ENCODE measurements at places on chromosomes 6 and 20.

GRCh38 chr6:80742481-80742880 is 636.0 kb downstream of the BCKDHB start:
- DNase-seq, result no peak

DNA sequence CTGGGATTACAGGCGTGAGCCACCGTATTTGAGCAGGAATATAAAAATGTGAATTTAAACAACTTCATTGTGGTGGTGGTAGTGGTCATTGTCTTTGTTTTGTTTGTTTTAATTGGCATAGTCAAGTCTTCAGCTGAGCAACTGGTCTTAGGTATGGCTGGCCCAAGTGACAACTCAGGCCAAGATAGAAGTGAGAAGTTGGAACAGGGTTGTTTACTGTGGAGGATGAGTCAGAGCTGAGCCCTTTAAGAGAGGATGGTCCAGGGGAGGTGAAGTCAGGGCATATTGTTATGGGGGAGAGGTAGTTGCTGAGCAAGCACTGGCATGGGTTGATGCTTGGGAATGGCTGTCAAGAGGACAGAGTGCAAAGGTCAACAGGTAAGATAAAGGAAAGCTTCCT is 308.2 kb downstream of the FARS2 start:
- no peak for DNase-seq

- DNase-seq, result no peak
Measured at GRCh38 chr6:38364775-38365174, 275.0 kb downstream of the BTBD9 start.

DNA sequence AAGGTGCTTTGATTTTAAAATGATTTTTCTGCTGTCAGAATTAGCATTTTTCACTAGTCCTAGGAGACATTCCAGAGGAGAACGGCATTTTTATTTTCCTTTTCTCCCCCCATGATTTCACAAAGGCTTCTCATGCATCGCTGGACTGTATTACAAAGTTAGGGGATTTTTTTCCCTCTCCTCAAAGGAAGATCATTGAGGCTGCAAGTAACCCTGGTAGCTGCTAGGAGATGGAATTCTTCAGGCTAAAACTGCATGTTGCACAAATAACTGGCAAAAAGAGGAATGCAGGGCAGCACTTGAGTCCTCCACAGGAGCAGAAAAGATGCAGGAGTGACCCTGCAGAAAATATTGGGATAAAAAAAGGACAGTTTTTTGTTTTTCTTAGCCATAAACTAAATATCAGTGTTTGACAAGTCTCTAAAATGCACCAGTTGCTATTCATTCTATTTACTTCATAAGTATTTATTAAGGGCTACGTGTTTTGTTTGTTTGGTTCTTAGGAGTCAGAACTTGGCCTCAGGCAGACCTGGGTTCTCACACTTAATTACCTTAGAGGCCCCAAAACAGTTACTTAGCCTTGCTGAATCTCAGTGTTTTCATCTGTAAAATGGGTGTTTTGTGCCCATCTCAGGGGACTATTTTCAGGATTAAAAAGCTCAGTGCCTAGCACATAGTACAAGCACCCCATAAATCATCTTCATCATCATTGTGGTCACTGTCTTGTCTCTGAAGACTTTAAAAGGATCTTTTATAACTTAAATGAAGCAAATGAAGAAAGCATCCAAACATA is 144.5 kb upstream of the ID4 start:
- no peak for DNase-seq

- DNase-seq, result no peak
Measured at GRCh38 chr6:159880412-159880975, 10.3 kb upstream of the MAS1 start.

GRCh38 chr6:170043150-170043819 is 247.6 kb downstream of the DLL1 start:
- DNase-seq, result no peak

DNA sequence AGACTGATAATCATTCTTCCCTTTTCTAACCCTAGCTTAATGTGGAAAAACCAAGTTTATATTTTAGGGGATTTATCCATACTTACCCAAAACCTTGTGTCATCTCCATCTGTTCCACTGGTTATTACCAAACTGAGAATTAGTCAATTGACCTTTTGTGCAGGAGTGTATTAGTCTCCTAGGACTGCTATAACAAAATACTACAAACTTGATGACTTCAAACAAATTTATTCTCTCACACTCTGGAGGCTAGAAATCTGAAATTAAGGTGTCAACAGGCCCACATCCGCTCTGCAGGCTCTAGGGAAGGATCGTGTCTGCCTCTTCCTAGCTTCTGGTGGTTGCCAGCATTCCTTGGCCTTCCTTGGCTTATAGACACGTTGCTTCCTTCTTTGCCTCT is 12.7 kb upstream of the GMDS start:
- DNase-seq, result no peak

DNA sequence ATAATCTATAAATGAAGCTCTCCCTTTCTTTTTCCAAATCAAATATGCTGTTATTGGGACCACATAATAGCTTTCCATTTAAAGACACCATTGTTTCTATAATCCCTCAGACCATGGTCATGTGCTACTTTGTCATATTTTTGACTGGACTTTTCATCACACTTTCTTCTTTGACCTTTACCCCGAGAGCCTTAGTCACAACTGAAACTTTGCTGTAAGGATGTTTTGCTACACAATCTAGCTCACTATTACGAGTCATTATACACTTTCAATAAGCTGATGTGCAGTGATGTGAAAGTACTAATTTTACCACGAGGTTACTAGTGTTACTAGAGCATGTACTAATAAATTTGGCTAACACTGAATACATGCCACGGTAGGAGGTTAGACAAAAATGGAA is 367.2 kb upstream of the RUNX2 start:
- no peak for DNase-seq

- DNase-seq, result no peak
Measured at GRCh38 chr6:95587989-95588388, 10.7 kb downstream of the MANEA start.

- no peak for DNase-seq
Measured at GRCh38 chr20:17643531-17644188, 38.4 kb downstream of the RRBP1 start.

- DNase-seq, result no peak
Measured at GRCh38 chr6:148074738-148075137, 267.9 kb upstream of the SASH1 start.

GRCh38 chr6:12014027-12014872 is 2.1 kb downstream of the HIVEP1 start:
- no peak for DNase-seq

- DNase-seq, result no peak
Measured at GRCh38 chr6:79034865-79035264, 43.2 kb downstream of the PHIP start.

GRCh38 chr6:170134031-170134470 is 156.8 kb downstream of the DLL1 start:
- no peak for DNase-seq

DNA sequence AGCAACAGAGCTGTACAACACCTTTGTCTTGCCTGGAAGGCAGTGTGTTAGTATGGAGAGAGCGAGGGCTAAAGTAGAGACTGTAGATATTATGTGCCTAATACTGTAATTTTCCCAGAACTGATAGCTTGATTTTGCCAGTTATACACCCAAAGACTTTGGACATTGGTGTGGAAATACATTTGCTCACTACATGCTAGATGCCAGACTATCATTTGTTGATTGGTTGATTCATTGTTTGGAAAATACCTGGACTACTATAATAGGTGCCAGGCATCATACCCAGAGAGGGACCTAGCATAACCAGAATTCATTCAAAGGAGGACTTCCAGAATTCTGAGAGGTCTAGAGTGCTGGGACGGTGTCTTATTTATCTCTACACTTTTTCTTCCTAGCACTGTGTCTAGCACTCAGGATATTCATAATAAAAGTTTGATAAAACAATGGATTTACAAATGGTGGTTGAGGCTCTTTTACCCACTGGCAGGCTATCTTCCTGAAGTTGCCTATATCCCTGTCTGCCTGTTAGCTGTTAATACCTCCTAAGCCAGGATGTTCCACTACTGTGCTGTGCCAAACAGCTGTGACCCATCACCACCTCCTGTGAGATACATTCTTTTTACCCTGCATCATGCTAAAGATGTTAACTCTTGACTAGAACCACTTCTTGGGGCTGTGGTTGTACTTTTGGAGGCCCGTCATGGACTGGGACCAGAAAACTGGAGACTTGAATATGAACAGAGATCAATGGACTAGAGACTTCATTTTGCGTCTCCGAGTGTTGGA is 72.2 kb upstream of the FUCA2 start:
- no peak for DNase-seq

DNA sequence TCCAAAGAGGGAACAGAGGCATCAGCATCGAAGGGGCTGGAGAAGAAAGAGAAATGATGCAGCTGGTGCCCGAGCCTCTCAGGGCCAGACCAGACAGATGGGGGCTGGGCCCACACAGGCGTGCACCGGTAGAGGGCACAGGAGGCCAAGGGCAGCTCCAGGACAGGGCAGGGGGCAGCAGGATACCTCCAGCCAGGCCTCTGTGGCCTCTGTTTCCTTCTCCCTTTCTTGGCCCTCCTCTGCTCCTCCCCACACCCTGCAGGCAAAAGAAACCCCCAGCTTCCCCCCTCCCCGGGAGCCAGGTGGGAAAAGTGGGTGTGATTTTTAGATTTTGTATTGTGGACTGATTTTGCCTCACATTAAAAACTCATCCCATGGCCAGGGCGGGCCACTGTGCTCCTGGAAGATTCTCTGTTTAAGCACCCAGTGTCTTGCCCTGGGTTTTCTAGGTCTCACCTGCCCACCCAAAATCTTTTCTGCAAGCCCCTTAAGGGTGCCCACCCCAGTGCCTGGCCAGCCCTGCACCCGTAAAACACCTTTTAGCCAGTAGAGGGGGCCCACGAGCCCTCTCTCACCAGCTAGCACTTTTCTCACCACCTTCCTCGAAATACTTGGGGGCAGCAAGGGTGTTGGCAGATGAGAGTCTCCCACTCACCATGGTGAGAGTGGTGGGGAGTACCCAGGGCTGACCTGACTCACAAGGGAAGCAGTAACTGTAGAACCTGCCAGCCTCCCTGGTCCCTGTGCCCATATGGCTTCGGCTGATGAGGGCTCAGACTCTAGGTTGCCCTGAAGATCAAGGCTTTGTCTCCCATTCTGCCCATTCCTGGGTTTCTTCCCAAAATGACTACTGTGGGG is 35.7 kb upstream of the ID1 start:
- DNase-seq, result peak; percentile 69

- no peak for DNase-seq
Measured at GRCh38 chr6:84772428-84773132, 8.2 kb upstream of the TBX18 start.

- DNase-seq, result peak; percentile 34
Measured at GRCh38 chr6:7978736-7979135, 68.1 kb upstream of the TXNDC5 start.

- no peak for DNase-seq
Measured at GRCh38 chr6:80185492-80185891, 79.0 kb downstream of the BCKDHB start.

DNA sequence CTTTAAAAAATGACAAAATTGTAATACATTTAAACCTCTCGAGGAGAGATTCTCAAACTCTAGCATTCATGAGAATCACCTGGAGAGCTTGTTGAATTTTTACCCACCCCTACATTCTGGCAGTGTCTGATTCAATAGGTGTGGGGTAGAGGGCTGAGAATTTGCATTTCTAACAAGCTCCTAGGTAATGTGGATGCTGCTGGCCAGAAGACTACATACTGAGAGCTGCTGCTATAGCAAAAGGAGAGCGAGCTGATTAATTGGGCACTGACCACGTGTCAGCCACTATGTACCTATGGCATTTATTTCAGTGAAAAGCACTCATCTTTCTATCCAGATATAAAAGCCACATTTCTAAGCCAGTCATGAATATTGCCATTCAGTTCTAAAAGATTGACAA is 169.0 kb upstream of the NRSN1 start:
- no peak for DNase-seq

GRCh38 chr20:48635791-48636267 is 192.0 kb downstream of the PREX1 start:
- peak; percentile 92 for DNase-seq

GRCh38 chr20:25223765-25224720 is 23.8 kb upstream of the PYGB start:
- no peak for DNase-seq

DNA sequence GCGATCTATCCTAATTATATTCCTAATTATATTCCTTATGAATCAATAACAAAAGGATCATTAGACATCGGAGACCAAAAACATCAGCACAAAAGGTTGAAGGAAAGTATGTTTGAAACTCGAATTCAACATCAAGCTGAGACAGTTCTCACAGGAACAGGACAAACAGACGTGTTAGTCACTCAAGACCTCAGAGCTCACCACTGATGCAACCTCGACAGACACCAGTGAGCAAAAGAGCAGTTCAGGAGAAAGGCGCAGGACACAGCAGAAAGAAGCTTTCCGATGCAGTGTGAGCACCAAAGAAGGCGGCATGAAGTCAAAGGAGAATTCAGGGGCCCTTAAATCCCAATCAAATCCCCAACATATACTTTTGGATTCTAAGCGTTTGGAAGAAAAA is 6.3 kb upstream of the RAMACL start:
- no peak for DNase-seq

- DNase-seq, result no peak
Measured at GRCh38 chr6:26257272-26257671, 107.7 kb upstream of the BTN3A2 start.

GRCh38 chr6:3623451-3624249 is 127.9 kb downstream of the PXDC1 start:
- no peak for DNase-seq

- peak; percentile 76 for DNase-seq
Measured at GRCh38 chr6:1624058-1624850, 14.5 kb downstream of the FOXC1 start.

DNA sequence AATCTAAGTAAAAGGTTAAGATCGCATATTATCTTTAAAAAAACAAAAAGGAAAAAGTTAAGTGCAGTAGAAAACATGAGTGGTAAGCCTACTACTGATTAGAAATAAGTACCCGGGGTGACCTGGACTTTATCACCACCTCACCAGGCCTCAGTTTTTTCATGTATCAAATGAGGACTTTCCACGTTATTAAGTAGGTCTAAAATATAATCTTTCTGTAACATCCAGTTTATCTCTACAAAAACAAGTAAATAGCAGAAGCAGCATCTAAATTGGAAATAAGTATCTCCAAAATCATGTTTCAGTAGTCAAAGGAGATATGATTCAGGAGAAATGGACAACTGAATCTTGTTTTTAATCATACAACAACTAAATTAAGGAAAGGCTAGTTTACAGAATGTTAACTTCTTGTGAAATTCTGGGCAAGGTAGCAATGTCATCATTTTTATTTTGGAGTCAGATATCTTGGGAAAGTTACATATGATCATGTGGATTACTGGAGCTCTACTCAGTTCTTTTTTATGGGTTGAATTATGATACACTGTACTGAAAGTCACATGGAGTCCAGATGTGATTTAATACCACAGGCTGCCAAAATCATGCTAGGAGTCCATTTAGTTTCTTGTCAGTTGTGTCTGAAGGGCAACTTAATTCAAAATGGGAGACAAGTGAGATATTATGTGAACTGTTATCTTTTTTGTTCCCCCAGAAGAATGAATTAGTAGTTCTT is 114.7 kb upstream of the PRL start:
- DNase-seq, result no peak

DNA sequence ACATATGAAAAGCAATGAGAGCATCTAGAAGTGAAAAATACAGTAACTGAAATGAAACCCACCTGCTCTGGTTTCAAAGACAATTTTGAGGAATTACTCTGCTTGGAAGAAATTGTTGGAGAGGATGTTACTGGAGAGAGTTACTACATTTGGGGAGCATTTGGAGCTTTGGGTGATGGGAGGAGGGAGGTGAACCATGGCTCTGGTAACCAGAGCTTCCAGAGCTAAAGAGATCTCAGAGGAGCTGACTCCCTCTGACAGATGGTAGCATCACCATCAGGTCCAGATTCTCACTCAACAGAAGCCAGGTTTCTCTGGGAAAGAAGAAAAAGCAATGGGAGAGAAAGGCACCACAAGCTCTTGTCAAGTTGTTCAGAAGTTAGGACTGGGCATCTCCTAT is 42.2 kb upstream of the SMAP1 start:
- no peak for DNase-seq
